ENCODE measurements at places on chromosomes 2 and 18.

- no peak for DNase-seq
Measured at GRCh38 chr18:79402209-79402576, 6.5 kb downstream of the NFATC1 start.

GRCh38 chr2:9256147-9256546 is 49.5 kb downstream of the ASAP2 start:
- no peak for DNase-seq

DNA sequence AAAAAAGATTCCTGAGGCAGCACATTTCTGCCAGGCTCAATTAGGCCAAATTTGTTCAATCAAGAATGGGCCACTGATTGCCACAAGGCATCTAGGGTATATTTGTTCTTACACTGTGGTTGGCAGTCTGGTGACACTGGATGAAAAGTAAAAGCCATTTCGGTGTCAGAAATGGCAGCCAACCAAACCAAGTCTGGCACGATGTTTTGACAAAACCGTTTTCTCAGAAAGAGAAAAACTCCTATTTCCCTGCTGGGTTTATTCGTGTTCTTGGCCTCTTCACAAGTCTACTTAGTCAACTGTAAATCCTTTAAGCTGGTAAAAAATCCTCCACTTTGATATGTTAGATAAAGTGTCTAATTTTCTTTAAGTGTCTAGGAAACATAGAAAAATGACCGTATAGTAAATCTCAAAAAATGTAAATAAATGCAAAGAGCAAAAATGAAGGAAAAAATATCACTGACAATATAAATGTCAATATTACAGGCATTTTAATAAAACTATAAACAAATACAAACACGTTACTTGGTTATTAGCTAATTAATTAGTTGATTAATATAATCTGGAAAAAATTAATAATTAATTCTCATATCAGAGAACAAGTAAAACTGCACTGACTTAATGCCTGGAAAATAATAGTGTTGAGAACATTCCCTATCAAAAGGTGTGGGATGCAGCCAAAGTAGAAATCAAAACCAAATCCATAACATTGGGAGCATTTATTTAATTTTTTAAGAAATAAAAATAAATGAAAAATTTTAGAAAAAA is 182.0 kb upstream of the ZNF804A start:
- no peak for DNase-seq

DNA sequence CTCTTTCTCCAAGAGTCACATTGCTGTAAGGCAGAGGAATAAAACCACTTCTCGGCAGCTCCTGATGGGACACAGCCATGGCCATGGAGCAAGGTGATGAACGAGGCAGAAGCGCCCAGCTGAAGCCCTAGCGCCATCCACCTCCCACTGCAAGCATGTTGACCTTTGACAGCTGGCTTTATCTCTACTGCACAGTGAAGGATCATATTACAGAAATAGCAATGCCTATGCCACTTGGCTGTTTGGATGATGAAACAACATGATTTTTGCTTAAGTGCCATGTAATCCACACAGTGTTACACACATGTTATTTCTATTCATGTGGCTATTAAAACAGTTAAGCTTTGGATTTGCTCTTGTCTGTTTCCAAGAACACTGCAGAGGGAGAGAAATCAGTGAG is 167.7 kb downstream of the VAPA start:
- DNase-seq = no peak

Data from PC-3 (cell line).